IMR-90 (cell line): ENCODE measurements at places on chromosomes 2 and 18. TPM values are rescaled to one million over a fixed set of nuclear protein-coding genes. Genes with fewer than 3 reads are reported as not detected.

PEX13 gene
- total RNA-seq = 33.3 and 34.8 TPM in 2 replicates

KIAA2012 gene
- total RNA-seq = under 0.01 TPM in 2 replicates

SFTPB gene
- not detected in 2 replicates for total RNA-seq

ZNF397 gene
- total RNA-seq = 9.9 and 11.1 TPM in 2 replicates

INO80D gene
- 4.5 and 5.0 TPM in 2 replicates for total RNA-seq
